ENCODE measurements at places on chromosomes 6 and 20. TPM values are rescaled to one million over a fixed set of nuclear protein-coding genes. Genes with fewer than 3 reads are reported as not detected.

- H3K4me1 ChIP-seq, result no peaks in the 10 kb centered on the region
- DNase-seq, result no peak
Observed at GRCh38 chr6:146542881-146543210, 787 bp upstream of the RAB32 start.

- no peak for DNase-seq
- no peak overlapping the region for H3K4me3 ChIP-seq
- no peaks in the 10 kb centered on the region for H3K36me3 ChIP-seq
- H3K27me3 ChIP-seq, result no peaks in the 10 kb centered on the region
Observed at GRCh38 chr20:55067158-55067825, 591.9 kb downstream of the DOK5 start.

DNA sequence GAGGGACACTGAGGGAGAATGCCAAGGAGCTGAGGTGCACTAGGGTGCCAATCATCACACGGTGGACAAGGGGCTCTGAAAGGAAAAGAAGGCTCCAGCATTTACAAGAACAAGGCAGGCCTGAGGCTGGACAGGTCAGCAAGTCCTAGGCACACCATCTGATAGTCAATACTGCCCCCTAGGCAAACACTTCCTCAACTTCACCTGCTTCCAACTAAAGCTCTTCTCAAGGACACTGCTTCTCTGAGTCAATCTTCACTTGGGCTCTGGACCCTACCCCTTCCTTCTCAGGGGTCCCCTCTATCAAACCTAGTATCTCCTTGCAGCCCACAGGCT is 37.7 kb upstream of the SLC4A11 start:
- peak; percentile 18 for DNase-seq

- H3K27me3 ChIP-seq, result no peaks in the 10 kb centered on the region
- H3K4me1 ChIP-seq, result peaks cover 9% of the 10 kb centered on the region
- no peak for DNase-seq
- no peak overlapping the region for H3K4me3 ChIP-seq
- no peak overlapping the region for H3K27ac ChIP-seq
Observed at GRCh38 chr6:119323931-119324330, 25.6 kb downstream of the MAN1A1 start.

GRCh38 chr6:24931718-24932691 is 3.8 kb downstream of the RIPOR2 start:
- peak overlapping the region; percentile 85 for H3K27ac ChIP-seq
- H3K4me1 ChIP-seq, result peaks cover 69% of the 10 kb centered on the region
- H3K36me3 ChIP-seq, result peaks cover 36% of the 10 kb centered on the region
- DNase-seq, result peak; percentile 49
- H3K27me3 ChIP-seq, result no peaks in the 10 kb centered on the region
- peak overlapping the region; percentile 99 for H3K4me3 ChIP-seq

DNA sequence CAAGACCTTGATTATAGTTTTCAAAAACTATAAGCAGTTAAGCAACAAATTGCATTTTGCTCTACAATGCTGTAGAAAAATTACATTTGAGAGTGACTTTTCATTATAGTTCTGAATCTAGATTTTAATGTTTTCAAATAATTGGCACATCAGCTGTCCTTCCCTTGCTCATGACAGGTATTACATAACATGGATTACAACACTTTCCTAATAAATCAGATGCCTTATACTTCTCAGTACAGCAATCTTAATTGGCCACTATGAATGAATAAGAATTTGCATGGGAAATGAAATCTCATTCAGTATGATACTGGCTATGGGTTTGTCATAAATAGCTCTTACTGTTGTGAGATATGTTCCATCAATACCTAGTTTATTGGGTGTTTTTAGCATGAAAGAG is 29.9 kb downstream of the HSF2 start:
- H3K36me3 ChIP-seq, result peaks cover 32% of the 10 kb centered on the region
- H3K4me3 ChIP-seq, result no peak overlapping the region

DNA sequence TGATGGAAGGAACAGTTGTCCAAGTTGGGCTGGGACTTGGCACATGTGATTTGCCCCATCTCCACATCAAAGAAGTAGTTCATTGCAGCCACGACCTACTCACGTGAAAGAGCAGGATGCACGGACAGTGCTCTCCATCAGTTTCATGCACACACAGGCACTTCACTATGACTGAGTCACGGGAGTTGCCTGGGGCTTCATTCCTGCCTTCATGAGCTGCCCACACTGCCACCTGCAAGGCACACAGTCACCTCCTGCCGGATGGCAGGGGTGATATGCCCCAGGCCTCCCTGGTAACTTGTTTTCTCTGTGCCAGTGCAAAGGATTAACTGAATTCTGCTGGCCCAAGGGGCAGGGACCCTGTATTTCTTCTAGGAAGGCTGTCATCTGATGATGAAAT is 22.8 kb downstream of the CST5 start:
- no peaks in the 10 kb centered on the region for H3K4me1 ChIP-seq
- H3K27me3 ChIP-seq, result no peaks in the 10 kb centered on the region
- no peak overlapping the region for H3K27ac ChIP-seq
- no peak for DNase-seq

DNA sequence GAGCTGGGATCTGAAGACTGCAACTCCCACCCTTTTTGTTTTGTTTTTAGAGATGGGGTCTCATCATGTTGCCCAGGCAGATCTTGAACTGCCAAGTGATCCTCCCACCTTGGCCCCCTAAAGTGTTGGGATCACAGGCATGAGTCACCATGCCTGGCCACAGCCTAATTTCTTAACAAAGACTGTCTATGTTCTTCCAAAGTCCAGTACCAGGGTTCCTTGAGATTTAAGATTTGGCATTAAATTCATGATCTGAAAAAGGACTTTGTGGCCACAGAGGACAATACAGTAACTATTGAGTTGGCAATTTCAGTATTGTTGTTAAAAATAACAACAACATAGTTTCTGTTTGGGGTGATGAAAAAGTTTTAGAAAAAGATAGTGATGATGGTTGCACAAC is 28.7 kb upstream of the BEND3 start:
- H3K36me3 ChIP-seq, result no peaks in the 10 kb centered on the region
- no peak overlapping the region for H3K4me3 ChIP-seq
- H3K27ac ChIP-seq, result no peak overlapping the region
- no peaks in the 10 kb centered on the region for H3K27me3 ChIP-seq
- H3K4me1 ChIP-seq, result no peaks in the 10 kb centered on the region

GRCh38 chr6:156268849-156269248 is 508.3 kb upstream of the ARID1B start:
- H3K36me3 ChIP-seq, result no peaks in the 10 kb centered on the region
- DNase-seq, result no peak
- H3K4me3 ChIP-seq, result no peak overlapping the region
- no peak overlapping the region for H3K27ac ChIP-seq
- no peaks in the 10 kb centered on the region for H3K4me1 ChIP-seq
- peaks cover 2% of the 10 kb centered on the region for H3K27me3 ChIP-seq

DNA sequence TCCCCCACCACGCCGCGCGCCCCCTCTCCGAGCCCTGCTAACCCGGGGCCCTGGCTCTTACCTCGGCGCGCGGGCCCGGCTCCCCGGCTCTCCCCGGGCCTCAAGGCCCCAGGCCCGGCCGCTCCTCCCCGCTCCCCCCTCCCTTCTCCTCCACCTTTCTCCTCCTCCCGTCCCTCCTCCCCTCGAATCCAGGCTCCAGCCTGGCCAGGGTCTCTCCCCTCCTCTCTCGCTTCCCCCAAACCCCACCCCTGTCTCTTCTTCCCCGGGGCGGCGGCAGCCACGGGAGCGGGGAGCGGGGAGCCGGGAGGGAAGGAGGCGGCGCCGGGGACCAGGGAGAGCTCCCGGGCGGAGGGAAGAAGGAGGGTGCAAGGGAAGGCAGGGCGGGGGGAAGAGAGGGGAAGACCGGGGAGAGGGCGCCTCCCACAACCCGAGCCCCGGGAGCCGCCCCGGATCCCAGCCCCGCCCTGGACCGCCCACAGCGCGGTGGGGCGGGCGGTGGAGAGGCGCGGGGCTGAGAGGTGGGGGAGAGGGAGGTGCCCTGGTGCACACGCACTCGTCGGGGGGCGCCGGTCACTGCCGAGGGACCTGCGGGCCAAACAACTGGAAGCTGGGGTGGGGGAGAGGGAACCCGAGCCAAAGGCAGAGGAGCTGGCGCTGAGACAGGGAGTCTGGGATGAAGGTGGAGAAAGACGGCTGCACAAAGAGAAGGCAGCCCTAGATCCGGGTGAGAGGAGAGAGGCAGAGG is at the start of gene GABBR1:
TSS of gene GABBR1 (minus strand) at position 395 of the 745 bp plus-strand sequence. CDS start 798 bp downstream, outside the sequence.
- peak within 1 kb of the TSS; percentile 67 for H3K27ac ChIP-seq
- DNase-seq, result peak; percentile 80
- no peaks in the 10 kb centered on the region for H3K27me3 ChIP-seq
- H3K4me3 ChIP-seq, result peak within 1 kb of the TSS; percentile 67
- no peaks in the 10 kb centered on the region for H3K36me3 ChIP-seq

- no peak overlapping the region for H3K4me3 ChIP-seq
- no peak for DNase-seq
- no peaks in the 10 kb centered on the region for H3K27me3 ChIP-seq
- no peaks in the 10 kb centered on the region for H3K4me1 ChIP-seq
- H3K36me3 ChIP-seq, result no peaks in the 10 kb centered on the region
Observed at GRCh38 chr6:70292193-70292592, 10.7 kb downstream of the COL9A1 start.

- H3K36me3 ChIP-seq, result peaks cover 33% of the 10 kb centered on the region
- no peak overlapping the region for H3K4me3 ChIP-seq
- no peaks in the 10 kb centered on the region for H3K27me3 ChIP-seq
- no peak overlapping the region for H3K27ac ChIP-seq
- DNase-seq, result peak; percentile 86
Observed at GRCh38 chr6:157873735-157874344, 50.8 kb downstream of the SNX9 start.

GRCh38 chr20:23138226-23138625 is 52.1 kb upstream of the CD93 start:
- peaks cover 19% of the 10 kb centered on the region for H3K4me1 ChIP-seq
- no peak overlapping the region for H3K27ac ChIP-seq
- no peaks in the 10 kb centered on the region for H3K27me3 ChIP-seq

GRCh38 chr6:155528982-155529453 is 73.4 kb upstream of the NOX3 start:
- H3K36me3 ChIP-seq, result no peaks in the 10 kb centered on the region
- H3K4me1 ChIP-seq, result no peaks in the 10 kb centered on the region
- no peak overlapping the region for H3K4me3 ChIP-seq
- no peak overlapping the region for H3K27ac ChIP-seq

GRCh38 chr6:43081043-43081442 is 4.9 kb downstream of the PTK7 start:
- H3K4me3 ChIP-seq, result no peak overlapping the region
- H3K36me3 ChIP-seq, result no peaks in the 10 kb centered on the region
- no peak for DNase-seq
- peaks cover 13% of the 10 kb centered on the region for H3K4me1 ChIP-seq
- no peak overlapping the region for H3K27ac ChIP-seq

- no peak for DNase-seq
- H3K36me3 ChIP-seq, result peaks cover 10% of the 10 kb centered on the region
- H3K27me3 ChIP-seq, result no peaks in the 10 kb centered on the region
- H3K27ac ChIP-seq, result no peak overlapping the region
Observed at GRCh38 chr20:24952376-24953208, 3.5 kb downstream of the CST7 start.

DNA sequence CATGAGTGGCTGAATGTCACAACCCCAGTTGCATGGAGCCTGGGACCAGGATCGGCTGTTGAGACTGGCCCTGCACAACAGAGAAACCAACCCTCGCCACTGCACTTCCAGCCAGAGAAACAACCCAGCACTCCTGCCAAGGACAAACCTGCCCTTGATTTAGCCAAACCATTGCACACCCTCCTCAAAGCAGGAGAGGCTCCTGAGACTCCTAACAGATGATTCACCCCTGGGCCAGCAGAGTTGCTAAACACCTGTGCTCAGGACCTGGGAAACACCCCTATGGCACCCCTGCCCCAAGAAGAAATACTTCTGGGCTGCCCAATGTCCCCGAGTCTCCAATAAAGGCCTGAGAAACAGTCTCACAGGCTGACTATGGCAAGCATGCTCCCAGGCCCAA is 17.8 kb downstream of the WDR27 start:
- H3K36me3 ChIP-seq, result peaks cover 17% of the 10 kb centered on the region
- no peak overlapping the region for H3K4me3 ChIP-seq
- H3K27me3 ChIP-seq, result no peaks in the 10 kb centered on the region
- no peak overlapping the region for H3K27ac ChIP-seq
- no peaks in the 10 kb centered on the region for H3K4me1 ChIP-seq

- no peak overlapping the region for H3K27ac ChIP-seq
- no peaks in the 10 kb centered on the region for H3K27me3 ChIP-seq
- H3K36me3 ChIP-seq, result peaks cover 77% of the 10 kb centered on the region
- no peak for DNase-seq
Observed at GRCh38 chr20:44943828-44944227, 16.4 kb downstream of the TOMM34 start.

DNA sequence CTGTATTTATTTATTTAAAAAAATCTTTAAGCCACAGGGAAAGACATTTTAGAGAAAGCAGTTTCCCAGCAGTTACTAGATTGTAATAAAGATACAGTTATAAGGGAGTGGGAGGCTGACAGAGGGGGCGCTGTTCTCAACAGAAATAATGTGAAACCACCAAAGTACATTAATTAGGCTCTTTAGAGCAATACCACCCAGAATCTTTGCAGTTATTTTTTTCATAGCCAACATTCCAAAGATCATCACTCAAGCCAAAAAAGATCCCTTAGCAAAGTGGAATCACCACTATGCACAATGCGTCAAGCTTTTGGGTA is 331.3 kb upstream of the DEFB112 start:
- no peak overlapping the region for H3K27ac ChIP-seq
- no peak overlapping the region for H3K4me3 ChIP-seq
- H3K36me3 ChIP-seq, result no peaks in the 10 kb centered on the region
- H3K4me1 ChIP-seq, result no peaks in the 10 kb centered on the region
- no peak for DNase-seq

GRCh38 chr20:38434301-38434741 is 807 bp downstream of the SNHG17 start:
- no peaks in the 10 kb centered on the region for H3K27me3 ChIP-seq
- peak overlapping the region; percentile 83 for H3K27ac ChIP-seq
- no peak for DNase-seq
- peaks cover 37% of the 10 kb centered on the region for H3K36me3 ChIP-seq
- peak overlapping the region; percentile 79 for H3K4me3 ChIP-seq

- no peaks in the 10 kb centered on the region for H3K36me3 ChIP-seq
- H3K27me3 ChIP-seq, result no peaks in the 10 kb centered on the region
- no peak overlapping the region for H3K4me3 ChIP-seq
- no peak for DNase-seq
Observed at GRCh38 chr6:29909985-29910384, 32.3 kb upstream of the HLA-A start.

DNA sequence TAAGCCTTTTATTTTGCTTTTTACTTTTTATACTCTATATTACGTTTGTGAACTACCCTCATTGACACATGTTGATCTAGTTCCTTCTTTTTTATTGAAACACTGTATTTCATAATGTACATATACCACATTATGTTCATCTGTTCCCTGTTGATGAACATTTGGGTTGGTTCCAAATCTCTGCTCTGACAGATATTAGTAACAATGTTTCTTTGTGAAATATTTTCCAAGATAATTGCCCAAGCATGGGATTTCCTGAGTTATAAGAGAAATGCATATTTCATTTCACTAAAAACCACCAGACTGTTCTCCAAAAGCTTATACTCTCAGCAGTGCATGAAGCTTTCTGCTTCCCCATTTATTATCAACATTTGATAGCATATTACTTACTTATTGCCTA is 44.2 kb upstream of the TNFRSF21 start:
- H3K27ac ChIP-seq, result no peak overlapping the region
- no peaks in the 10 kb centered on the region for H3K36me3 ChIP-seq
- no peaks in the 10 kb centered on the region for H3K4me1 ChIP-seq
- no peak overlapping the region for H3K4me3 ChIP-seq
- H3K27me3 ChIP-seq, result peaks cover 3% of the 10 kb centered on the region

MEI4 gene
- not detected for total RNA-seq

ANKRD66 gene
- not detected for total RNA-seq

RBBP8NL gene
- total RNA-seq, result not detected

BPIFB1 gene
- total RNA-seq, result not detected

OR2B6 gene
- total RNA-seq, result not detected

FAXC gene
- total RNA-seq, result not detected

SPTLC3 gene
- 0.54 TPM for total RNA-seq

SLC52A3 gene
- total RNA-seq, result not detected

ENPP5 gene
- total RNA-seq, result not detected

FOXA2 gene
- total RNA-seq, result not detected

SLC22A2 gene
- total RNA-seq, result not detected

MARCKS gene
- total RNA-seq, result not detected

CYP21A2 gene
- total RNA-seq, result not detected
